ENCODE measurements at places on chromosomes 6 and 20.

GRCh38 chr20:47558295-47559066 lies 56.8 kb downstream of the NCOA3 start:
- DNase-seq: peak; percentile 57

- DNase-seq: no peak
These were observed 125.4 kb downstream of the HIVEP1 start for GRCh38 chr6:12137480-12137879.

DNA sequence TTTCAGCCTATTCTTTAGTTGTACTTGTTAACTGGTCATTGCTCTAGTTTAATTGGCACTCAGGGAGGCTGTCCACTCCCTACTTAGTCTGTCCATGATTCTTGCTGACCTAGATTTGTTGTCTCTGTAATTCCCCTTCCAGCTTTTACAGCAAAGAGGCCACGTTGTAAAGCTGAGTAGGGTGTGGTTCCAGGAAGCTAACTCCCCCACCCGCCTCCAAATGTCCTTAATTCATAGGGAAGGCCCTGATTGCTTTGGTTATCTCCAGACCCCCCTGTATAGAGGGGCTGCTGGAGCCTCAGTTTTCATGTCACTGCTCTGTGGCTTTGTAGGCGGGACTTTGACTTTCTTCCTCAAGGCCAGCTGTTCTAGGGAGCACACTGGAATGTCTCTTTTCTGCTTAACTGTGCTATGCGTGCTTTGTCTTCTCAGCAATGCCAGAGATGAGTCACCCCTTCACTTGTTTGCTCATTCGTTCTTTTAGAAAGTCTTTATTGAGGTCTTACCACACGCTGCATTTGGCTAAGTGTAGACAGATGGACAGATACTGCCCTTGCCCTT lies 175.1 kb upstream of the JAG1 start:
- peak; percentile 53 for DNase-seq

- no peak for DNase-seq
These were observed 168.5 kb upstream of the AKAP12 start for GRCh38 chr6:151071295-151071694.

DNA sequence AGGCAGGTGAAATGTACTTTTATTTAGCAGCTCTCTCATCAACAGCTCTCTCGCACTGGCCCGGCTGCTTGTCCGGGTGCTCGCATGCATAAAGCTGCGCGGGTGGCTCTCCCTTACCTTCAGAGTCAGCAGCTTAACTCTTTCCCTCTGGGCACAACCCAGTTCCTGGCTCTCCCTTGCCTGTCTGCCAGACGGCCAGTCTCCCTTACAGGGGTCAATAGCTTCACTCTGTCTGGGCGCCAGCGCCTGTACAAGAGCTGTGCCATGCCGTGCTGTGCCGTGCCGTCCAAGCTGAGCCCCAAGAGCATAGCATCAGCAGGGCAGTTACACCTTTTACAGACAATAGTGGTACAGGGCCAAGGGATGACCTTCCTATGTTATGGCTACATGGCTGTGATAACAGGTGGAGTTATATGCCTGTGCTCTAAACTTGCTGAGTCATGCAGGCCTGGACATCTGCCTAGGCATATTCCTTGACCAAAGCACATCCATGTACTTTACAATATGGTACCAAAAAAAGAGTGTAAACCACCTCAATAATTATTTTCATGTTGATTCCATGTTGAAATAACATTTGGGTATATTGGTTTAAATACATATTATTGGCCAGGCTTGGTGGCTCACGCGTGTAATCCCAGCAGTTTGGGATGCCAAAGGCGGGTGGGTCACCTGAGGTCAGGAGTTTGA lies 47.9 kb downstream of the BLTP3A start:
- no peak for DNase-seq

- DNase-seq: no peak
These were observed 225.9 kb downstream of the SMOC2 start for GRCh38 chr6:168666699-168667427.

DNA sequence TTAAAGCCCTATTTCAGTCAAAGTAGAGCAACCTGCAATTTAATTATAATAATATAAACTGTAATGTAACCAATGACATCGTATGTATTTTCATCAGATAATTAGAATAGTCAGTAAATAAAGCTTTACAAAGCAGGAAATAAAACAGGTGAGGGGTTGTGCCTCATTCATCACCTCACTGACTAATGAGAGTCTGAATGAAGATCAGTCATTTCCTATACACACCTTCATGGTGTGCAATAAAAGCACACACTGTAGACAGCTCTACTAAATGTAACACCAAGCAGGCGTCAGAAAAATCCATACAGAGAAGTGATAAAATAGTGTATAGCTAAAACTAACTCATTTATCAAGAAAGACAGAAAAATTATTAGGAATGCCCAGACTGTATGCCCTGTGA lies 105.9 kb downstream of the MAN1A1 start:
- no peak for DNase-seq

GRCh38 chr6:100247123-100247522 lies 217.6 kb downstream of the SIM1 start:
- no peak for DNase-seq

DNA sequence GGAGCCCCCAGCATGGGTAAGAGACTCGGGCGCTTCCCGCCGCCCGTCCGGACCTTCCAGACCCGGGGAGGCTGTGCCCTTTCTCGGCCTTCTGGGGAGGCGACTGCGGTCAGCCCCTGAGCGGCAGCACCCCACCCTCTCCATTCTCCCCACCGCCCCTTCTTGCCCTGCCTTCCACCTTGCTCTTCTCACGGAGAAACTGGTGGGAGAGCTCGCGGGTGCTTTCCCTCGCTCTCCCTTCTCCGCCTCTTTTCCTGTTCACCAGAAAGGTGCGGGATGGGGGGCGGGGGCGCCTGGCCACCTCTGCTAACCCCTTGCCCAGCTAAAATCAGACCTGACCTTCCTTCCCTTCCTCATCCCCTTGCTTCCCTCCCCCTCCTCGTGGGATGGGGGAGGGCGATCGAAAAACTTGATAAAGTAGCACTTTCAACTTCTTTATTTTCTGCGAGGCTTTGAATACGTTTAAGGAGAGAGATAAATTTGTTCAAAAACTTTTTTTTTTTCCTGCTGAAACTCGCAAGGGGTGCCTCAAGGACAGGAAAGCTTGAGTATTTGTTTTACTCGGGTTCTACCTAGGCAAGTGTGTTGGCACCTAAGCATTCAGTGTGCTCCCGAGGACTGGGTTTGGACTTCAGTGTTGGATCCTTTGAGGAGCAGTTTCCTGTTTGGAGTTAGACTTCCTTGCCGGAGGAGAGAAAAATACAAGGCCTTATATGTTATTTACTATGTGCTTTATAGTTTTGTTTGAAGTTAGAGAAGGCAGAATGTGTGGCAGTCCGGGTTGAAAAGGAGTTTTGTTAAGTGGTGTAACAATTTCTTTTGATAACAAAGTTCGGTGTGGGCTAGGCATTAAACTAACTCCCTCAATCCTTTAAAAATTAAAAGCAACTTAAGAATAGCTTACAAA lies 897 bp downstream of the CD2AP start:
- DNase-seq: no peak

GRCh38 chr6:105952772-105953690 lies 133.1 kb upstream of the PRDM1 start:
- DNase-seq: no peak

DNA sequence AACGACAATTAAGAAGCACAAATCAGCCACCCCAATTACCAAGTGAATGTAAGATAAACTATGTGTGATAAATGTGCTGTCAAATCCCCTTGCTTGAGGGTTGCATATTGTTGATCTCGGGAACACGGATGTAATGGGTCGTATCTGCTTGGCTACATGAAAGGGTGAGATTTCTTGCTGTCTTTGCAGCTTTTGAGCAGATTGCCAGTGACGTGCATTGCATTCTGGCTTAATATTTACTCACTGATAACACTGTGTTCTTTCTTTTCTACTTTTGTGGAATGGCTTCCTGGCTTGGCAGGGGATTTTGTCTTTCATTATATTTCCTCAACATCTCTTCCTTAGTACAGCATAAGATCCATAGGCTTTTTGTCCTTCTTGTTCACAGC lies 10.5 kb upstream of the FAM210B start:
- no peak for DNase-seq

DNA sequence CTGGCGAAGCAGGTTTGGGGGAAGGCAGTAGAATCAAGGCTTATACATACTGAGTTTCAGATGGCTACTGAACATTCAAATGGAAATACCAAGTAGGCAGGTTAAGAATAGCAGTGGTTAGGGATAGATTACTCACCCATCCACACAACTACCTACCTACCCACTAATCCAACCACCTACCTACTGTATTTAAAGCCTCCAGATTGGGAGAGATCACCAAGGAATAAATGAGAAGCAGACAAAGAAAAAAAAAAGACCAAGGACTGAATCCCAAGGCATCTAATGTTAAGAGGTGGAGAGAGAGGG lies 68.3 kb upstream of the SMIM29 start:
- no peak for DNase-seq

DNA sequence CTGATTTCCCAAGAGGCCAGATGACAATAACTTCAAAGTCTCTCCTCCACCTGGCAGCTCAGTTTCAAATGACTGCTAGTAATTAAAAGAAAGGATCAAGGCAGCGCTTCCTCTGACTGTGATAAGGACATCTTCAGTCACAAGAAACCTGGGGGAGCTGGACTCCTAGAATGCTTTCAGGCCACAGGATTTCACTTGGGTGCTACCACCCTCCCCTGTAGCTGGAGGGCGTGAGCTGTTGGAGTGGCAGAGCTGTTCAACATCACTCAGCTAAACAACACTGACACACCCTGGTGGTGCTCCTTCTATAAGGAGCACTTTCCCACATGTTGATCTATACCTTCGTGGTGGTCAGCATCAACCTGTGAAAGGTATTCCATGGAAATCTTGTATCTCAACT lies 2.2 kb upstream of the CNR1 start:
- DNase-seq: no peak

DNA sequence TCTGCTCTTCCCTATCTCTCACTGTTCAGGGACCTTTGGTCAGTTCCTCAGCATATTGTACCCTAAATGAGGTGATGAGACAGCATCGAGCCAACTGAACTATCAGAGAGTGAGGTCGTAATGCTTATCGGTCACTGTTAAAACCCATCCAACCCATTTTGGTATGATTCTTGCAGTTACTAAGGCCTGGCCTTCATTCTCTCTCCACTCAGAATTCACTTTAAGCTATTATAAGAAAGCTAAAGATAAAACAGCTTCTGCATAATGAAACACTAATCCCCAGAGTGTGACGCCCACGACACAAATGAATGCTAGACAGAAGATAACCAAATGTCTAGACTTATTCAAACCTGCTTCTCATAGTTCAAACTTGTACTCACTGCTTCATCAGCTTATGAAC lies 175.8 kb downstream of the GMPR start:
- no peak for DNase-seq

- DNase-seq: no peak
These were observed 26.0 kb downstream of the SDCBP2 start for GRCh38 chr20:1302685-1303541.

DNA sequence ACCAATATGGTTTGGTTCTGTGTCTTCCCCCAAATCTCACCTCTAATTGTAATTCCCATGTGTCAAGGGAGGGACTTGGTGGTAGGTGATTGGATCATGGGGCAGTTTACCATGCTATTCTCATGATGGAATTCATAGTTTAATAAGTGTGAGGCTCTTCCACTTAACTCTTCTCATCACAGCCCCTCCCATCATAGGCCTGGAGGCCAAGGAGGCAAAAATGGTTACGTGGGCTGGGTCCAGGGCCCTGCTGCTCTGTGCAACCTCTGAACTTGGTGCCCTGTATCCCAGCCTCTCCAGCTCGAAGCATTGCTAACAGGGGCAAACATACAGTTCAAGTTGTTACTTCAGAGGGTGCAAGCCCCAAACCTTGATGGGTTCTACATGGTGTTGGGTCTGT lies 232.7 kb downstream of the ADGRG6 start:
- no peak for DNase-seq

GRCh38 chr20:53839423-53840176 lies 230.8 kb downstream of the BCAS1 start:
- no peak for DNase-seq

GRCh38 chr20:40681684-40682083 lies 7.4 kb downstream of the MAFB start:
- DNase-seq: no peak

DNA sequence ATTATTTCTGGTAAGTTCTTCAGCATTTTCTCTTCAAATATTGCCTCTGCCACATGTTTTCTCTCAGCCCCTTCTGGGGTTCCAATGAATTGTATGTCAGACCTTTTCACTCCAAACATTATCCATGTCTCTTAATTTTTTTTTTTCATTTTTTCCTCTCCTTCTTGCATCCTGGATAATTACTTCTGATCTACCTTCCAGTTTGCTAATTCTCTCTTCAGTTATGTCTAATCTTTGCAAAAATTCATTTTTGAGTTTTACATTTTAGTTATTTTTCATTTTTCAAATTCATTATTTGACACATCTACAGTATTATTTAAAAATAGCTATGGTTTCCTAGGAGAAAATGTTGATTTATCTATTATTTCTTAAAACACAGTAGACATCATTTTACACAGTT lies 271.7 kb downstream of the TFAP2B start:
- no peak for DNase-seq

DNA sequence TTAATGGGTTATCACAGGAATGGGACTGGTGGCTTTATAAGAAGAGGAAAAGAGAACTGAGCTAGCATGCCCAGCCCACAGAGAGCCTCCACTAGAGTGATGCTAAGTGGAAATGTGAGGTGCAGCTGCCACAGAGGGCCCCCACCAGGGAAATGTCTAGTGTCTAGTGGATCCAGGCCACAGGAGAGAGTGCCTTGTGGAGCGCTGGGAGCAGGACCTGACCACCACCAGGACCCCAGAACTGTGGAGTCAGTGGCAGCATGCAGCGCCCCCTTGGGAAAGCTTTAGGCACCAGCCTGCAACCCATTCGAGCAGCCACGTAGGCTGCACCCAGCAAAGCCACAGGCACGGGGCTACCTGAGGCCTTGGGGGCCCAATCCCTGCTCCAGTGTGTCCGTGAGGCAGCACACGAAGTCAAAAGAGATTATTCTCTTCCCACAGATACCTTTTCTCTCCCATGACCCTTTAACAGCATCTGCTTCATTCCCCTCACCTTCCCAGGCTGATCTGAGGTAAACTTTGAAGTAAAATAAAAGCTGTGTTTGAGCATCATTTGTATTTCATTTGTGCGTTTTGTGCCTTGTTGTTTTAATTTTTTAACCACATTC lies 4.4 kb downstream of the HLA-E start:
- DNase-seq: no peak

GRCh38 chr6:65760285-65760684 lies 53.3 kb upstream of the EYS start:
- no peak for DNase-seq

DNA sequence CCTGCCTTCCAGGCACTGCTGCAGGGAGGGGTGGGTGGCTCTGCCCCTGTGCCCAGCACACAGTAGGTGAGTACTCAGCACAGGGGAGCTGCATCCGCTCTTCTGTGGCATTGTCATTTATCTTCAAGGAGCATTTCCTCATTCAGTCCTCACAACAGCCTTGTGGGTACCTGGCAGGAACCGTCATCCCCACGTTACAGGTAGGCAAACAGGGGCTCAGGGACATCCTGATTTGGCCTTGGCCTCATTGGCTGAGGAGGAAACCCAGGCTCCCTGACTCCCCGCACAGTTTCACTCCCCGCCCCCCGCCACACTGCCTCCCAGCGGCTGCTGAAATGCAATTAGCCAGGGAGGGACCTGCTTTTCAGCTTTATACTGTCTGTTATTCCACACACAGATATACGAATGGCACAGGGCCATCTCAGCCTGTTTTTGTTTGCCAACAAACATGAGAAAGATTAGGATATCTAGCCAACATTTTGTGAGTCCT lies 24.2 kb upstream of the PNPLA1 start:
- no peak for DNase-seq

- no peak for DNase-seq
These were observed 47.4 kb upstream of the RANBP9 start for GRCh38 chr6:13759025-13759424.

All from lower leg skin (tissue), 4 donors.